Stimulated activated naive B cell treated with anti-CD40 and anti-IgM and Interleukin-4, amounts not matched to agents 10 μg/mL and 1 μg/mL and 100 μg/mL, for 72 hours (primary cell): ENCODE measurements at places on chromosomes 6 and 20.

DNA sequence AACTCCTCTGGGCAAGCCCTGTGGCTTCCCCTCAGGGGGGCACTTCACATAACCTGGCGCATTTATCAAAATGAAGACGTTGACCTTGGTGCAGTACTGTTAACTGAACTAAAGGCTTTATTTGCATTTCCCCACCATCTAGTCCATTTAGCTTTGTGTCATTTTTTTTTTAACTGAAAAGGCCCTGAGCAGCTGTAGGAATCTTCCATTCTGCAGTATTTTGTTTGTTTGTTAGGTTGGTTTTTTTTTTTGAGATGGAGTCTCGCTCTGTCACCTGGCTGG is 10.7 kb downstream of the TMEM181 start:
- no peak for DNase-seq

DNA sequence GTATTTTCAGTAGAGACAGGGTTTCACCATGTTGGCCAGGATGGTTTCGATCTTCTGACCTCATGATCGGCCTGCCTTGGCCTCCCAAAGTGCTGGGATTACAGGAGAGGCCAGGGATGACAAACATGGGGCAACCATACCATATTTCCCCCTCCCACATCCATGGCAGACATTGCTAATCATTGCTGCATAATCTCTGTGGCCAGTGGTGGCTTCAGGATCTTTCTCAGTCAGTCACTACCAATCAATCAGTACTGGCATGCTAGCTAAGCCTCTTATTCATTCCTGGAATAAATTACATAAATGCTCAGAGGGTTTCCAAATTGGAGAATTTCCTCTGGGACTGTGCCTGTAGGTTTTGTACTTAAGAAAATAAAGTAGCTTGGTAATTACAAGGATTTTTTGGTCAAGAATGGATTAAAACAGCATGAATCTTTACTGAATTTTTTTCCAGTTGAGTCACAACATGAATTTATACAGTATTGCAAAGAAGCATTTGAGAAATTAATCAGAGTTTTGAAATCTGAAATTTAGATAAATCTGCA is 138.1 kb downstream of the FNDC1 start:
- DNase-seq: no peak

DNA sequence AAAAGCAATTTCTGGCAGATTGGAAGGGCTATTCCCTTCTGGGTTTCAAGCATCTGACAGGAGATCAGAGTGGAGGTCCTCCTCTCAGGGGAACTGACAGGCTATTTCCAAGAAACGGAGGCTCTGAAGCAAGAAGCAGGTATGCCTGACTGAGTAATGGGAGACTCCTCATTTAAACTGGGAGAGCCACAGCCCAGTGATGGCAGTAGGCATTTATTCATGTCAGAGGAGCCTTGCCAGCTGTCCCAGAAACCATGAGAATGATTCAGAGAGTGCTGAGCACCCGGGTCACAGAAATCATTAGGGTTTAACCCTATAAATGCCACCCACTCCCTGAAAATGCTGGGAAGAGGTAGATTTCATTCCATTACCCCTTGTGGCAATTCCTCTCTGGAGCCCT is 247.5 kb upstream of the RNF217 start:
- no peak for DNase-seq

- DNase-seq: no peak
Observed at GRCh38 chr6:55922406-55922805, 47.0 kb upstream of the BMP5 start.

GRCh38 chr6:113879186-113880096 is 22.3 kb downstream of the MARCKS start:
- peak; percentile 20 for DNase-seq

DNA sequence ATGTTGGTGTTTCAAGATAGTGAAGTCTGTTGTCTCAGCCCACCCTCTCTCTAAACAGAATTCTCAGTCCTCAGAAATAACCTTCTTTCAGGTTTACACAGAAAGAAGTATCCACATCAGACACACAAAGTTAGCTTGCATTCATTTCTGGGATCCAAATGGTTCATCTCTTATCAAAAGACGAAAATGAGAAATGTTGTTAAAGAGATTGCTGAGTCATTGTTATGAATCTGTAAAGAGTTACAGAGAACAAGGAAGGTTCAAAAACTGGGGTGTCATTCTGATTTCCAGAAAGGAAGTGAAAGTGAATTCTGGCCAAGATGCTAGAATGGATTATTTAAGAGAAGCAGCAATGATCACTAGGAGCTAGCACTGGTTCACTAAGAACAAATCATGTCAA is 90.5 kb upstream of the ATXN1 start:
- no peak for DNase-seq

- DNase-seq: no peak
Observed at GRCh38 chr6:42709871-42710270, 12.5 kb downstream of the PRPH2 start.

DNA sequence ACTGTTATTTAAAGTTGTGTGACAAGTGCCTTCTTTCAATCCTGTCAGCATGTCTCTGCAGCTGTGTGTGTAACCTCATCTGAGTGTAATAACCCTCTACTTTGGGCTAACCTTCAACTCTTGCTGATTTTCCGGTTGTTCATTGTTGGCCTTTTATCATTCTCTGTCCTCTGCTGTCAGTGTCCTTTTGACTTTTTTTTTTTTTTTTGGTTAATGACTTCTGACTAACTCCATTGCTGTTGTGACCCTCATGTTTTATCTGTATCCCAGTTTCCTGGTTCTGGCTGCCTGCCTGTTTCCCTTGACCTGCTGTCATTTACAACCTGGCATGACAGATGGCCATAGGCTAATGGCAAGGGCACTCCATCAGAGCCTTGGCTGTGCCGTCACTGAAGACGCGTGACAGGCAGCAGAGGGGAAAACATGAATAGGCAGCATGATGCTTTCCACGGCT is 145.7 kb upstream of the MAN1A1 start:
- DNase-seq: no peak

DNA sequence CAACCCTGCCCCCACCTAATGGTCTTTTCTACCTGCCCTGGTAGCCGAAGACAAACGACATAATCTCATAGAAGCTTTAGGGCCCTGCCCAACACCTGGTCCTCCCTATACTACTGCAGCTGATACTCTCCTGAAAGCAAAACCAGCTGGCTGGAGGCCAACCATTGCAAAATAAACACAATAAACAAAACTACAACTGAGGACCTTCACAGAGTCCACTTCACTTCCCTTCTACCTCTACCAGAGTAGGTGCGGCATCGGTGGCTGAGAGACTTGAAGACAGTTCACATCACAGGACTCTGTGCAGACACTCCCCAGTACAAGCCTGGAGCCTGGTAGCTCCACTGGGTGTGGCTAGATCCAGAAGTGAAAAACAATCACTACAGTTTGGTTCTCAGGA is 476.2 kb downstream of the MMUT start:
- no peak for DNase-seq

- no peak for DNase-seq
Observed at GRCh38 chr6:69871107-69871506, 4.8 kb downstream of the COL19A1 start.

- DNase-seq: no peak
Observed at GRCh38 chr20:61529354-61529753, 277.3 kb downstream of the CDH4 start.

DNA sequence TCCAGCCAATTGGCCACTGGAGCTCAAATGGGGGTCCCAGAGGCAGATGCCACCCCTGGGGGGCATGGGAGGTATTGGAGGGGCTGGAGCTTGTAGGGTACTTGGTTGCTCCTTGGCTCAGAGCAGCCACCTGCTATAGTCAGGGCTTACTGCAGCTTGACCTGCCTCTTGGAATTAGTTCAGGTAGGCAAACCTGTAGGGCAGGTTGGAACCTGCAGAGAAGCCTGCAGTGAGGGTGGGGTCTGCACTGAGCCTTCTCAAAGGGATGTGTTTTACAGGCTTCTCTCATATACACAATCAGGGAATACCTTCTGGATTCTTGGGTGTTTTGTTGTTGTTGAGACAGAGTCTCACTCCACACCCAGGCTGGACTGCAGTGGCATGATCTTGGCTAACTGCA is 94.2 kb upstream of the MYL9 start:
- no peak for DNase-seq

- no peak for DNase-seq
Observed at GRCh38 chr6:14987490-14987889, 258.4 kb upstream of the JARID2 start.

GRCh38 chr6:55049866-55050265 is 124.4 kb upstream of the HCRTR2 start:
- DNase-seq: no peak

- DNase-seq: no peak
Observed at GRCh38 chr6:70860045-70860444, 96.8 kb downstream of the B3GAT2 start.
